Substantia nigra (tissue), 51 donors: ENCODE measurements at places on chromosomes 3 and 15.

GRCh38 chr3:169865176-169865767 lies 4.5 kb downstream of the LRRC31 start:
- DNase-seq = no peak

DNA sequence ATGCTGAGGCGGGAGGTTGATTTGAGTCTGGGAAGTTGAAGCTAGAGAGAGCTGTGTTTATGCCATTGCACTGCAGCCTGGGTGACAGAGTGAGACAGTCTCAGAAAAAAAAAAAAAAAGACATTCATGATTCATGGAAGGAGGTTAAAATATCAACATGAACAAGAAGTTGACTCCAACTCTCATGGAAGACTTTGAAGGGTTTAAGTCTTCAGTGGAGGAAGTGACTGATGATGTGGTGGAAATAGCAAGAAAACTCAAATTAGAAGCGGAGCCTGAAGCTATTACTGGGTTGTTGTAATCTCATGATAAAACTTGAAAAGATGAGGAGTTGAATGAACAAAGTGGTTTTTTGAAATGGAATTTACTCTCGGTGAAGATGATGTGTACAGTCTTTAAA lies 491.8 kb downstream of the SQOR start:
- no peak for DNase-seq

- no peak for DNase-seq
These were observed 679.9 kb downstream of the NTRK3 start for GRCh38 chr15:87576486-87577176.

GRCh38 chr3:61824553-61825135 lies 263.3 kb downstream of the PTPRG start:
- no peak for DNase-seq

GRCh38 chr3:141933421-141934300 lies 57.2 kb downstream of the ATP1B3 start:
- no peak for DNase-seq

DNA sequence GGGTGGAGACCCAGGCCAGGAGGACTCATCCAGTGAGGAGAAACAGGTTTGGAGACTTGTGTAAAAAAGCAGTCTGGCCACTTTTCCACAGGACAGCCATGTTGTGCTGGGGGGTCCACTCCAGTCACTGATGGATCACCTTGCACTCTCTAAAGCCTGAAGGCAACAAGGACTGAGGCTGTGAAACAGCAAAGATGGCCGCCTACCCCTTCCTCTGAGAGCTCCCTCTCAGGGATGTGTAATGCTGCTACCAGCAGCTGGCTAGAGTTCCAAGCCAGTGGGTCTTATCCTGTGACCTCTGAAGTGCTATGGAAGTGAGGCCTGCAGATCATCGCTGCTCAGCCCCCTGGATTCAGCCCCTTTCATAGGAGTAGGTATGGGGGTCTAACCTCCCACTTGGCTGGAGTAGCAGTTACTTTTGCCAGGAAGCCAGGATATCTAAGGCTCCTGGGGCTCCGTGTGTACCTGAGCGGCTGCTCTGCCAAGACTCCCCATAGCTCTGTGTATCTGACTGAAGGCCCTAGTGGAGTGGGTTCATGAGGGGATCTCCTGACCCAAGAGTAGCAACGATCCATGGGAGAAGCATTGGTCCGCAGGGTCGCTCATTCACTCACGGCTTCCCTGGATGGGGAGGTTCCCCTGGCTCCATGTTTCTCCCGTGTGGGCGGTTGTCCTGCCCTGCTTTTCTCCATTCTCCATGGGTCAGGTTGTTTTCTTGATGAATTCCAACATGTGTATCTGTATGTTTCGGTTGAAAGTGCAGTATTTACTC lies 69.9 kb upstream of the TNFSF10 start:
- no peak for DNase-seq

- DNase-seq = no peak
These were observed 150.8 kb downstream of the SOX2 start for GRCh38 chr3:181862502-181862901.
